ENCODE measurements at places on chromosomes 16 and 17.
A peak's percentile ranks its signal among the peaks of the same experiment; 100 is the strongest.

- no peak for DNase-seq
Observed at GRCh38 chr17:41812381-41813151, at the start of gene FKBP10. FKBP10 (plus strand) TSS chr17:41813004; CDS start chr17:41813035, 31 bp downstream.

DNA sequence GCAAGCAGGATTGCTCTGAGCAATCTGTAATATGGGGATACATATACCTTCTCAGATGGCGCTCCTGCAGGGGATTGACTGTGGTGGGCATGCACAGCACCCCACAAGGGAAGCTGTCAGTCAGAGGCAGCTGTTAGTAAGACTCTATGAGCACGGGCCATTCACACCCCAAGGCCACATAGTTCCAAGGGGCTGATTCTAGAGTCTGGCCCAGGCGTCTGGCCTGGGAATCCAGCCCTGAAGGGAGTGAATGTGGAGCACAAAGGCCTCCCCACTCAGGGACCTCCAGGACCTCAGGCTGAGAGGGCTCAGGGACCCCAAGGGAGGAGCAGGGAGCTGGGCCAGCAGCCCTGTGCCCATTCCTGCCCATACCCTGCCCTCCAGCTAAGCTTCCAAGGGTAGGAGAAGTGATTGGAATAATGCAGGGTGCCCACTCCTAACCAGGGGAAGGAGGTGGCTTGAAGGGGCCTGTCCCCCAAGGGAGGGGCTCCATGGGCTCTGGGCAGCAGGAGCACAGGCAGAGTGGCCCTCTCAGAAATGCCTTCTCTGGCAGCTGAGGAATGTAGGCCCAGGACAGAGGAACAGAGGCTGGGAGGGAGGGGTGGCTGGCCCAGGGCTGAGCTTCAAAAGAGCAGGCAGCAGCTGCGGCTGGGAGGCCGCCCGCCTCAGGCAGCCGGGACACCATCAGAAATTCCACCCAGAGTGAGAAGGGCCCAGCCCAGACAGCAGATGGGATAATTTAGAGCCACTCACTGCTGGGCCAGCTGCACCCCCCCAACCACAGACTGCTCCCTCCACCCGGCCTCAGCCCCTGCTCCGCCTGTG is 48.9 kb upstream of the MRPS23 start:
- no peak for DNase-seq

- DNase-seq: no peak
Observed at GRCh38 chr17:76157759-76158158, 16.7 kb upstream of the FOXJ1 start.

- no peak for DNase-seq
Observed at GRCh38 chr17:41516830-41517283, 1.8 kb downstream of the KRT15 start.

DNA sequence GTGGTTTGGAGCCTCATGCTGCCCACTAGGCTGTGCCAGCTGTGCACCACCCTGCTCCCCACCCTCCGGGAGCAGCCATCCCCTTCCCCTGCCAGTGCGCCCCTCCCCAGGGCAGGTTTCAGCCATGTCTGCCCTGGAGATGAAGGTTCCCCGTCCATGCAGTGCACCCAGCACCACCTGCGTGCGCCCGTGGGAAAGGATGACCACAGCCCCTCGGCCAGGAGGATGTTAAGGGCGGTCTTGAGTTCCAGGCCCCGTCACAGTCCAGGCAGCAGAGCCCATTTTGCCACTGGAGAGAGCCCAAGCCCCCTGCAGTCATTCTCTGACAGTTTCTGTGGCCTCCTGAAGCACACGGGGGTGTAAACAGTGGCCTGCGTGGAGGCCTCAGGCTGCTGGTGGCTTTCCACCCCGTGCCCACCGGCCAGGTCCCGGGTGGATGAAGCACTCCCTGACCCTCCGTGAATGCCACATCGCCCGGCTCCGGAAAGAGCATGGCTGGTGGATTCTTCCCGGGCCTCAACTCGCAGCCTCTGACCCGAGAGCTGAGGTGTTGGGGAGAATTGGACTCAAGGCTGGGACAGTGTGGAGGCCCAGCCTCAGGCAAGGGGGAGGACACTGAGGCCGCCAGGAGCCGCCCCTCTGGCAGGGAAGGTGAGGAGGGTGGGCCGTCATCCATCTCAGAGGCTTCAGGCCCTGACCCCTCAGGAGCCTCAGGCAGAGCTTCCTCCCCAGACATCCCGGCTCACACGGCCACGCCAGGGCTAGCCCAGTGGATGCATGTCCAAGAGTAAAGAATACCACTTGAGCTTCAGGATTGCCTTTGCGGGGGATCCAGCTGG is 69.7 kb upstream of the CHMP6 start:
- DNase-seq: no peak

- DNase-seq: no peak
Observed at GRCh38 chr16:4743226-4743878, 9.0 kb downstream of the DNAAF8 start.

GRCh38 chr17:44934745-44935105 is 12.8 kb downstream of the KIF18B start:
- DNase-seq: no peak

DNA sequence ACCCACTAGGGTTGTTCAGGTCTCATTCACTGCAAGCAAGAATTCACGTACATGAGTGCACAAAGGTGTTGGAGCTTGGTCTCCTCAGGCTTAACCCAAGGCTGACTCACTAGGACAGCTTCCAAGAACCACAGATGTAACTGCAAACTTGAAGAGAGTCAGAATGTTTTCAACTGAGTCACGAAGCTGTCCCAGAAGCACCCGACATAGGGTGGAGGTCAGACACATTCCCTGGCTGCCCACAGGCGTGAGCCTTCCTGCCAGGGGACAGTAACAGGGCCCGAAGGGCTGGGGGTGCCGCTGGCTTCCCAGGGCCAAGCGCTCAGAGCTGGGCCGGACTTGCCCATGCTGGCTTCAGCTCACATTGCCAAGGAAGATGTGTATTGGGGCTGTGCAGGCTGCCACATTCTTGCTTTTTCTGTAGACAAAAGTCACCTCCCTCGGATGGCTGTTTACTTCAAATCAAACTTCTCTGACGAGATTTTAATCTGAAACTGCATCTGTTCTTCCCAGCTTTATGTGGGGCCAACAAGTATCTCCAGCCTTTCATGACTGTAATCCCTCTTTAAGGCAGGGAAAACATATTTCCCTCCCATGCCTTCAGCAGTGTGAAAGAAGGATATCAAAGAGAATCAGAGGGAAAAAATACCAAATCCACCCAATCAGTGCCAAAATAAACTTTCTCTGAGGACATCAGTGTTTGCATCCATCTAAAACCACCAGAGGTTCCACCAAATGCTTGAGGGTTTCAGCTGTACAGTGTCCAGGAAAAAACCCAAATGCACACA is 14.3 kb downstream of the CMTM3 start:
- no peak for DNase-seq

GRCh38 chr17:19265755-19266154 is 28.6 kb downstream of the EPN2 start:
- no peak for DNase-seq

GRCh38 chr17:42980766-42981397 is 517 bp downstream of the RUNDC1 start:
- DNase-seq: peak; percentile 45

GRCh38 chr17:77476931-77477805 is 336.4 kb downstream of the SEC14L1 start:
- no peak for DNase-seq

DNA sequence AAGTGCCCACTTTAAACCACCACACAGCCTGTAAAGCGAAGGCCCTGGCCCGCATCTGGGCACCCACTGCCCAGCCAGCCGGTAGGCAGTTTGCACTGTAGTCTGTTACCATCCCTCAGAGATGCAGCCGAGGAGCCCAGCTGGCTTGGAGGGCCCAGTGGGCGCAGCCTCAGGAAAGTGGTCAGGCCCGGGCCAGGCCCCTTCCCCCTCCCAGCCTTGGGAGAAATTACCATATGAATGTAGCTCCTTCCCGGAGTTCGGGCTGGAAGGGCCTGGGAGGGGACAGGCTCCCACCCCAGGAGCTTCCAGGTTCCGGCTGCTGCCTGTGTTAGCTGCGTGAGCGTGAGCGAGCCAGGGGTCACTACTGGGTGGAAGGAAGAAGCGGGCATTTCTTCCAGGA is 325.4 kb downstream of the SEC14L1 start:
- DNase-seq: no peak
